SJSA1 (cell line): ENCODE measurements at places on chromosomes 5 and 9. TPM values are rescaled to one million over a fixed set of nuclear protein-coding genes. Genes with fewer than 3 reads are reported as not detected.

HOMER1 gene
- total RNA-seq = 6.5 and 10.7 TPM in 2 replicates

WNK2 gene
- not detected in 2 replicates for total RNA-seq

DNA sequence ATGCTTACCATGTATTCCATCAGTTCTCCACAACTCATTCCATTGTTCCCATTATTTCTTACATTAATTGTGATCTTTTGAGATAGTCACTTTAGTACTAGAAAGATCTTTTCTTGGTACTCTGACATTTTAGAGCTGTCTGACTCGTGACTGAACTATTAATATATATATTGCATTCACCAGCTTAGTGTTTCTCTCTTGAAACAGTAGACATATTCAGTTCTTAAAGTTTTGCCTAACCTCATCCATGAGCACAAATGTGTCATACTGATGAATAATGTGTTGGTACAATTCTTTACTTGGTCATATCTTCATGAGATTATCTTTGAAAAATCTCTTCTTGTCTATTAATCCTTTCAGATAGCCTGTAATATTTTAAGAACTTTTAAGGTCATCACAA, 74.3 kb downstream of the NLN start:
- no peak for DNase-seq

ANKRD18A gene
- total RNA-seq = not detected in 2 replicates

LIX1 gene
- not detected in 2 replicates for total RNA-seq

MARCOL gene
- total RNA-seq = not detected in 2 replicates

DNA sequence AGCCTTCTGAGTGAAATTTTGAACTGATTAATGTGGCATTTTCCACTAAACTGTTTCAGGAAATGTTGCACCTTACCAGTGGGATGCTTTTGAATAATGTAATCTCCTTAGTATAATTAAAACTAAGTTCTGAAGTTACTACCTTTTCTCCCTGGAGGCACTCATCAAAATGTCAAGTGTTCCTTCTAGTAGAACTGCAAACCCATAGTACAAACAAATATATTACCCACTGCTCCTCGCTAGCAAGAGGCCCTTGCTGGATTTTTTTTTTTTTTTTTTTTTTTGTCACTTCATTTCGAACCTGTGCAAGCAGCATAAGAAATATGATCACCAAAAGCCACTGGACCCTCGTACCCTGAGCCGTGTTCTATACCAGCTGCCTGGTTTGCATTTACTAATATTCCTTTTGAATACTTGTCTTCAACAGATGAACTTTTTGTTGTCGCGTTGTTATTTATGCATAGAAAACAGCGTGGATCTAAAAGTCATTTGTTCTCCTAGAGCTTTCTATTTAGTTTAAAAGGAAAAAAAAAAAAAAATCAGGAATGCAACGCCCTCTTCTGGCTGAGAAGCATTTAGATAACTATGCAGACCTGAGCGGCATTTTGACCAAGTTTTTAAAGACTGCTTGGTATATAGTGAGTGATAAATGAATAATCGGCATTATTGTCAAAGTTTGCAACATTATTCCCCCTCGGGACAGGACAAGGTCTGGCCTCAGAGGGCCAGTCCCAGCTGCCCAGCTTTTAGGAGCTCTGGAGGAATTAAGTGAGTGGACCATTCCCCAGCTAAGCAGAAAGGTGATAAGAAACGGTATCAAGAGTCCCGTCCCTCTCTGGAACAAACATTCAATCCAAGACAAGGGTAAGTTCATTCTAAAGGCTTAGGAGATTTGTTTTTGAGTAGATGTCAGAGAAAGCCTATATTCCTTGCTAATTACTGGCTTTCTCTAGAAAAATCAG, 162.5 kb upstream of the KIF2A start:
- no peak for DNase-seq

INSL6 gene
- total RNA-seq = not detected in 2 replicates

GRCh38 chr5:42321785-42322184, 101.5 kb upstream of the GHR start:
- no peak for DNase-seq

DNA sequence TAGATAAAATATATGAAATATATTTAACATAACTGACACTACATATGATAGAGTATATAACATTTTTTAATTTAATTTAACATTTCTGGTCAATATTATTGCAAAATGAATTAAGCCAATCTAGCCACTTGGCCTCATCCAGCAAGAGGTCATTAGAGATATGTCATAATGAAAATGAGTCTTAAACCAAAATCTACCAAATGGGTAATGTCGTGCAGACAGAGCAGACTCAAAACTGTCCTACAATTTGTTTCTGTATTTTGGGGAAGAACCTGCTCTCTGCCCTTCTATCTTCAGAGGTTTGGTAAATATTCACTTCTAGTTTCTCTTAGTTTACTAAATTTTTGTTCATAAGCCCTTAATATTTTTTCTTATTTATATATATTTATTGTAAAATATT, 61.4 kb downstream of the ARHGEF28 start:
- DNase-seq = no peak

DHX29 gene
- 28.4 and 38.7 TPM in 2 replicates for total RNA-seq
